ENCODE measurements at places on chromosomes 6 and 20. TPM values are rescaled to one million over a fixed set of nuclear protein-coding genes. Genes with fewer than 3 reads are reported as not detected.

GNMT gene
- 0.38 TPM for total RNA-seq

GRCh38 chr6:56459030-56459805 is 183.5 kb downstream of the DST start:
- no peaks in the 10 kb centered on the region for H3K27me3 ChIP-seq
- H3K36me3 ChIP-seq, result no peaks in the 10 kb centered on the region
- DNase-seq, result no peak
- H3K27ac ChIP-seq, result no peak overlapping the region
- peaks cover 3% of the 10 kb centered on the region for H3K4me1 ChIP-seq

DNA sequence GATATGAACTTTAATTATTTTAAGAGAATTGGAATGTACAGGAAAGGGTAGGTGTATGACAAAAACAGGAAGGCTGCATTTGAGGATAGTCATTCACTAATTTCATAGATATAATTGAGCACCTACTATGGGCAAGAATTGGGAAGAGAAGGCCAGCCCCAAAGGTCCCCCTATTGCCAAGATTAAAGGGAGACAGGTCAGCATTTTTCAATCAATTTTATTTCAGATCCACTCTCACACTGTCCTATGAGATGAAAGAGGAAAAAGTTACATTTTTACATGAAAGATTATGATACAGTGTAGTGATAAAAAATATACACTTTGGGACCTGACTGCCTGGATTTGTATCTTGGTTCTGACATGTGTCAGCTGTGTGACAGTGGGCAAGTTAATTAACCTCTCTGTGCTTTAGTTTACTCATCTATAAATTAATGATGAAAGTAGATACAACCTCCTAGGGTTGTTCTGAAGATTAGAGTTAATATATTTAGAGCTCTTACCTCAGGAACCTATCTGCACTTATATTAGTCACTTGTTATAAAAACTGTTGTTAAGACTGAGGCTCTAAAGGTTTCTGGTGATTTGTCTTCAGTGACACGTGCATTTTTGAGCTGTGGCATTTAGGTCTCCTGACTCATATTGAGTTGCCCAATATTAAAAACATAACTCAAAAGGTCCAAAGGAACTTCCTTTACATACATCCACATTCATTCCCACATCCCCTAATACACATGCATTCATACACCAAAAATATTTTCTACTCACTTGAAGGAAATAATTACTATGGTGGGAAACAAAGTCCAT is 45.7 kb downstream of the SCGN start:
- H3K4me3 ChIP-seq, result no peak overlapping the region
- H3K4me1 ChIP-seq, result no peaks in the 10 kb centered on the region
- DNase-seq, result no peak
- no peak overlapping the region for H3K27ac ChIP-seq

GRCh38 chr6:31400467-31401289 is 2.7 kb upstream of the MICA start:
- no peaks in the 10 kb centered on the region for H3K27me3 ChIP-seq
- peak overlapping the region; percentile 93 for H3K27ac ChIP-seq
- H3K4me1 ChIP-seq, result peaks cover 44% of the 10 kb centered on the region
- peak; percentile 90 for DNase-seq
- peak overlapping the region; percentile 81 for H3K4me3 ChIP-seq
- H3K36me3 ChIP-seq, result peaks cover 2% of the 10 kb centered on the region

TLDC2 gene
- not detected for total RNA-seq

CYB5R4 gene
- total RNA-seq, result 26.9 TPM

DNA sequence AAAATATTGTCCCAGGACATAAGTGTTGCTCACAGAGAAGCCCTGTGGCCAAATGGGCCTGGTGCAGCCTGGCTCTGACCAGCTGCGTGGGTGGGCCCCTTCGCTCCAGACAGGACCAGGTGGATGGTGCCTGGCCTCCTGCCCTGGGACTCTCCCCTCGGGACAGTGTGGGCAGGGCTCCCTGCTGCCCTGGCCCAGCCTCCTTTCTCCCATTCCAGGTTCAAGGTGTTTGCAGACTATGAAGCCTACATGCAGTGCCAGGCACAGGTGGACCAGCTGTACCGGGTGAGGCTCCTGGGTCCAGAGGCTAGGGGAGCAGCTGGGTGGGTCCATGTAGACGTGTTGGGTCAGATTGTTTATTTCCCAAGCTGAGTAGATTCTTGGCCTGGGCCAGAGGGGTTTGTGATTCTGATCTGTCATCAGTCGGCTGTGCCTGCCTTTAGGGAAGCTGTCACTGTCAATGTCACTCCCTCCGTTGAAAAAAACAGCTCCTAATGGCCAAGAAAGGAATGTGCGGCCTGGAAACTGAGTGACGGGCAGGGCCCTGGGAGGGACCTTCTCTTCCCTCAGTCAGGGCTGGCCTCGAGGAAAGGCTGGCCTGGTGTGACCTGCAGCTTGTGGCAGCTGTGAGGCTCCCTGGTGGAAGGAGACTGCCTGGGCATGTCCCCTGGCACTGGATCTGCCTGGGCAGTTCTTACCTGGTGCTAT is 47.7 kb downstream of the PYGB start:
- H3K4me3 ChIP-seq, result no peak overlapping the region
- DNase-seq, result no peak
- no peak overlapping the region for H3K27ac ChIP-seq
- peaks cover 6% of the 10 kb centered on the region for H3K4me1 ChIP-seq

DNA sequence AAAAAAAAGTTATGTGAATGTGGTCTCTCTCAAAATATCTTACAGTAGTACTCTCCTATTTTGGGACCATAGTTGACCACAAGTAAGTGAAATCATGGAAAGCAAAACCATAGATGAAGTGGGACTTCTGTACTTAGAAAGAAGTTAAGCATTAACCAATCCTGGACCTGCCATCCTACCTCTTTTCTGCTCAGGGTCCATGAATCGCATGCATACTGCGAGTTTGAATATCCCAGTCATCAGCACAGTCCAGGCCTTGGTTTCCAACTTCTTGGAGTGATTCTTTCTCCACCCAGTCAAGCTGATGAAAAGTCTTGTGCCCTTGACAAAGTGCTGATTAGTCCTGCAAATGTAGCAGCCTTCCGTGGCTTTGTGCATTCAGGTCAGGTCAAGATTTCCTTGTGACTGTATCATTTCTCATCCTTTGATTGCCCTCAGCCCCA is 46.0 kb downstream of the RNF217 start:
- peaks cover 4% of the 10 kb centered on the region for H3K4me1 ChIP-seq
- H3K27ac ChIP-seq, result no peak overlapping the region
- no peaks in the 10 kb centered on the region for H3K36me3 ChIP-seq
- H3K27me3 ChIP-seq, result no peaks in the 10 kb centered on the region
- H3K4me3 ChIP-seq, result no peak overlapping the region
- no peak for DNase-seq

GRCh38 chr20:50594591-50595432 is 84.6 kb downstream of the PTPN1 start:
- H3K27ac ChIP-seq, result no peak overlapping the region
- no peaks in the 10 kb centered on the region for H3K27me3 ChIP-seq
- no peak for DNase-seq
- H3K4me3 ChIP-seq, result no peak overlapping the region

DNA sequence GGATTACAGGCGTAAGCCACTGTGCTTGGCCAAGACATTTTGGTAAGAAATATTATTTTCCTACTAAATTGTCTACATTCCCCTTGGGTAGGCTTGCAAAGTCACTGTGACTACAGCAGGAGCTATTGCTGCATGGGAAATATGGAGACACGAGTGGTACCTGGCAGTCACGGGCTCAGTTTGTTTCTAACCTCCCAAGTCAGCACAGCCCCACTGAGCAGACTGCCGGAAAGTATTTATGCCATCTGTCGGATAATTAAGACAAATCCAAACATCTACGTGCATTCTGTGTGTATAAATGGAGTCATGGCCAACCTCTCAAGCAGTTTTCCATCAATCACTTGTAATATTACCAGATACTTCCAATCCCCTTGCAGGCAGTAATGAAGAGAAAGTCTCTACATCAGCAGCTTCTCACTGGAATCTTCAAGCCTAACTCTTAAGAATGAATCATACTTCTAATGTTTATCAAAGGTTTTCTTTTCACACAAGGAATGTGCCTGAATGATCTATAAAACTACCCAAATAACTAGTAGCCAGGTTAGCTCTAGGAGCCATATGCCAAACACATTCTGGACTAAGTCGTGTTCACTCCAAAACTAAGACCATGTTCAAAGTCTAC is 20.1 kb downstream of the PSMB1 start:
- no peak overlapping the region for H3K4me3 ChIP-seq
- H3K27ac ChIP-seq, result peak overlapping the region; percentile 1
- DNase-seq, result no peak
- H3K4me1 ChIP-seq, result peaks cover 7% of the 10 kb centered on the region
- H3K36me3 ChIP-seq, result peaks cover 37% of the 10 kb centered on the region

DNA sequence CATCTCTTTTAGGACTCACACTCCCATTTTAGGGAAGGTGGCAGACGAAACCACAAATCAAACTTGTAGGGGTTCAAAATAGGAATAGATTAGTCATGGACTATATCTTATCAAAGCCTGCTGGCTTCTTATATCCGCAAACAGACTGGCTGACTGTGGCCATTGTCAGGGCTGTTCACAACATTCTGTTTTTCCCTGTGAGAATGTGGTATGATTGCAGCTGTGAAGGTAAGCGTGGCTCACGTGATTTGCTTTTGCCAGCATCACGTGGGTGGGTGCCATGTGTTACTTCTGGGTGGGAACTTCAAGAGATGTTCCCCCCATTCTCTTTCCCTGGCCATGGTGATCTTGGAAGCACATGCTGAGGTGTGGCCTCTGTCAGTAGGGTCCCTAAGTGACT is 5.9 kb downstream of the IP6K3 start:
- peaks cover 5% of the 10 kb centered on the region for H3K27me3 ChIP-seq
- H3K4me1 ChIP-seq, result peaks cover 2% of the 10 kb centered on the region
- no peak overlapping the region for H3K27ac ChIP-seq

IPCEF1 gene
- 23.6 TPM for total RNA-seq

ZFAND3 gene
- total RNA-seq, result 37.9 TPM

All from activated CD8-positive, alpha-beta T cell treated with anti-CD3 and anti-CD28 coated beads for 36 hours (primary cell).